ENCODE measurements at places on chromosomes 5 and 9.

- no peak for DNase-seq
Measured at GRCh38 chr5:13957032-13957645, 12.7 kb upstream of the DNAH5 start.

DNA sequence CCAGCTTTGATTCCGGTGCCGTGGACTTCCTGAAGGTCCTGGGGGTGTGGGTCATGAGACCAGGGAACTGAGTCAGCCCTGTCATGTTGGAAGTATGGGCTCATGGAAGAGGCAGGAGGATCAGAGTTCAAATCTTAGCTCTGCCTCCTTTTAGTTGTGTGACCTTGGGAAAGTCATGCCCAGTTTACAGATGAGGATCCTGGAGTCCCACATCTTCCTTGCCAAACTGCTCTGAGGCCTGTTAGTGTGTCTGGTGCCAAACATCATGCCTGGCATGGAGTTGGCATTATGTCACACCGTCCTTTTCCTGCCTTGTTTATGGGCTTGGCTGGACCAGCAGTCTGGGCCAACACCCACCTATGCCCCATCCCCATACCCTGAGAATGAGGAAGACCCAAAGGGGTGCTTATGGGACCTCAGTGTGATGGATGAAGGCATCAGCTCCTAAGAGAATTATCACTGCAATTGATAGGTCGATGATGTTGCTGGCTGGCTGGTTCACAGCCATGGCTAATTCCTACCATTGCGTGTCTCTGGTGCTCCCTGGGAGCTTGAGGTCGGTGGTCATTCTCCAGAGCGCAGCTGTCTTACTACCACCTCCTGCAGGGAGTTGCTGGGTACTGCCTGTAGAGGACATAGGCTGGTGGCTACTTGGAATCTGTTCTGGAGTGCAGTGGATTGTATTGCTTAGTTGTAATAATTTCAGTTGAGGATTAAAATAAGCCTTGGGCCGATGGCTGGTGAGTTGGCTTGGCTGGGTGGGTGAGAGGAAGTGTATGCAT lies 140.5 kb upstream of the PITX1 start:
- no peak for DNase-seq

GRCh38 chr9:86546712-86547111 lies 192.5 kb upstream of the TUT7 start:
- DNase-seq: no peak

DNA sequence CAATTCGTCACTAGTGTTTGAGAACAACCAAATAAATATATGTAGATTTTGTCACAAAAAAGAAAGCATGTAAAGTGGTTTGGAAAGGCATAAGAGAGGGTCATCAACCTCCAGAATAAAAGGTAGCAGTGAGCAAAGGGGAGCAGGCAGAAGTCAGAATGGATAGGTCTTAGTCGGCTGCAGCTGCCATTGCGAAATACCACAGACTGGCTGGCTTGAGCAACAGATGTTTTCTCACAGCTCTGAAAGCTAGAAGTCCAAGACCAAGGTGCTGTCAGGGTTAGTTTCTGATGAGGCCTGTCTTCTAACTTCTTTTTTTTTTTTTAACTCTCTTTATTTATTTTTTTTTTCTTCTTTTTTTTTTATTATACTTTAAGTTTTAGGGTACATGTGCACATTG lies 208.1 kb upstream of the PIK3R1 start:
- DNase-seq: no peak

DNA sequence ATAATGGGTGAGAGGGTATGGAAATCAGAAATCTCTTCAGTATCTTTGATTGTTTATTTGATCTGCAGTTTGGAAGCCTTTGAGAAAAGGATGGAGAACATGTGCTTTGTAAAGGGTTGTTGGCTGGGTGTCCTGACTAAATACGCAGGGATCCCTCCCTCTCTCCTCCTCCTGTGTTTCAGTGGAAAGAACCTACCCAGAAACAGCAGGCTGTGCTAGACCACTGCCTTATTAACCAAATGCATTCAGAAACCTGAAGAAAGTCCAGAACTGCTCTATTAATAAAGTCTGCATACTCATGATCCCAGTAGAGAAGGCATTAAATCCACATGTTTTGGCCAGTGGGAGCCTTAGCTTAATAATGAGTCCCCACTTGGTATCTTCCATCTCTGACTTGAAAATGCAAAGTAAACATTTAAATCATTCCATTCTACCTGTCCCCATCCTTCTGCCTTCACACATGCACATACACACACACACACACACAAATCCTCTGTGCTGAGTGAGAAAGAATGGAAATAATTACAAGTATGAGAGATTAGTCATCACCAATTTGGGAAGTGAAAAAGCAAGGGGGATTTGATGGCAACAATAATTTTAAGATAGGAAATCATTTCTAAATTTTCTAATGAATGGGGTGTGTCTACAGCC lies 10.0 kb upstream of the LECT2 start:
- no peak for DNase-seq

- DNase-seq: no peak
Measured at GRCh38 chr9:124835026-124835557, 18.2 kb upstream of the WDR38 start.

DNA sequence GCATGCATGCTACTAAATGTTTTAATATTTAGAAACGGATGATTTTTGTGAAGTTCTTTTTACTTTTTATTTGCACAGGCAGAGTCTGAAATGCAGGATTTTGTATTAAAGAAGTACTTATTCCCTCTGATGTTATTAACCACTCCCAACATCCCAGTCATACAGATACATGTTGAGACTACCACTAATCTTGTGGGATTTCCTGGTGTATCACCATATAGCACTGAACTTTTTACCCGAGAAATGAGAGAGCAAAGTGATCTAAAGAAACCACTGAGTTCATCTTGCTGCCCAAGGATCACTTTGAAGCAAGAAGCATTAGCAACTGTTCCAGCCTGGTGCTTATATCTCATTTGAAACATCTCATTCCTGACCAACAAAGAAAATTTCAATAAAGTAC lies 443.8 kb downstream of the BNC2 start:
- no peak for DNase-seq

DNA sequence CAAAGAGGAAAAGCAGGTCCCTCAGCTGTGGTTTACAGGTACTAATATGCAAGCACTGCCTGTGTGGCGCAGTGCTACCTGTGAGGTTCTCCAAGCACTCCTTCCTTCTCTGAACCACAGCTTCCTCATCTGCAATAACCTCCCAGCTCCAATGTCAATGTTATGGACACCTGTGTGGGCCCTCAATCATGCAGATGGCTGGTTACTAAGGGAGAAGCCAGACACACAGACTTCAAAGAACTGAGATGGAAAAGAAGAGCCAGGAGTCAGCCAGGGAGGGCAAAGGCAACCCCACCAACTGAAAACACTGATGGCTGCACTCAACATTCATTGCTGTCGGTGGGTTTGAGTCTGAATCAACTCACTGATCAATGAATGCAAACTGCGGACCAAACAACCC lies 77.7 kb downstream of the NR6A1 start:
- DNase-seq: no peak

DNA sequence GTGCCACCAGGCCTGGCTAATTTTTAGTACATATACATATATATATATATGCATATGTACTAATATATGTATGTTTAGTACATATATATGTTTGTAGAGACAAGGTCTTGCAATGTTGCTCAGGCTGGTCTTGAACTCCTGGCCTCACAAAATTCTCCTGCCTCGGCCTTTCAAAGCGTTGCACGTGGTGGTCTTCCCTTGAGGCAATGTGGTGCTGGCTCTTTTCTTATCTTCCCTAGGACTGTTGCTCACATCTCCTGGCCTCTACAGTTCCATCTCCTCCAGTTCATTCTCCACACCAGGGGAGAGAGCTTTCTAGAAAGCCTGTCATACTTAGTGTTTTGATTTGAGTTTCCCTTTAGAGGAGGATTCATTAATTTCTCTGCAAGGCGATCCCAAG lies 28.9 kb upstream of the TGFBR1 start:
- DNase-seq: no peak

DNA sequence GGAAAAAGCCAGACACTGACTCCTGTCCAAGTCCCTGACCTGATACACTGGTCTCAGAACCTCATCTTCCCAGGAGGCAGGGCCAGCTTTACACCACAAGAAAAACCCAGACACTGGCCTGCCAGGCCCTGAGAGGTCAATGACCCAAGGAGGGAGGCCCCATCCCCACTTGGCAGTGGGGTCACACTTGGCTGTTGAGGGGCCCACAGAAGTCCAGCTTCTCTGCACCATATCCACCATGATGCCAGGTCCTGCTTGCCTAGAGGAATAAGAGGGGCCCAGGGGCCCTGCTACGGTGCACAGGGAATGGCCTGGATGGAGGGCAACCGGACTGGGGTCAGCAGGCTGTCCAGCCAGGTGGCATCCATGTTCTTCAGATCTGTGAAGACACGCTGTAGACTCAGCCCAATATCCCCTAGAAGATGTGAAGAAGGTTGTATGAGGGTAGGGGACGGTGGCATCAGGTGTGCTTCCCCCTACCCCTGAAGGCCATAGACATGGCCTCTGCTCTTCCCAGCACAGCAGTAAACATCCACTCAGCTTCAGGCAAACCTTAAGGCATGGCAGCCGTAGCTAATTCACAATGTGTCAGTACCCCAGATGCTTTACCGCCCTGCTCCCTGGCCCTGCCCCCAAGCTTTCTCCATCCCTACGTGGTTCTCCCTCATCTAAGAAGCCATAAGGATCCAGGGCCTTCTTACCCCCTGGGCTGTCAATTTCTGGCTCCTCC lies 6.7 kb downstream of the IRF1 start:
- DNase-seq: no peak

DNA sequence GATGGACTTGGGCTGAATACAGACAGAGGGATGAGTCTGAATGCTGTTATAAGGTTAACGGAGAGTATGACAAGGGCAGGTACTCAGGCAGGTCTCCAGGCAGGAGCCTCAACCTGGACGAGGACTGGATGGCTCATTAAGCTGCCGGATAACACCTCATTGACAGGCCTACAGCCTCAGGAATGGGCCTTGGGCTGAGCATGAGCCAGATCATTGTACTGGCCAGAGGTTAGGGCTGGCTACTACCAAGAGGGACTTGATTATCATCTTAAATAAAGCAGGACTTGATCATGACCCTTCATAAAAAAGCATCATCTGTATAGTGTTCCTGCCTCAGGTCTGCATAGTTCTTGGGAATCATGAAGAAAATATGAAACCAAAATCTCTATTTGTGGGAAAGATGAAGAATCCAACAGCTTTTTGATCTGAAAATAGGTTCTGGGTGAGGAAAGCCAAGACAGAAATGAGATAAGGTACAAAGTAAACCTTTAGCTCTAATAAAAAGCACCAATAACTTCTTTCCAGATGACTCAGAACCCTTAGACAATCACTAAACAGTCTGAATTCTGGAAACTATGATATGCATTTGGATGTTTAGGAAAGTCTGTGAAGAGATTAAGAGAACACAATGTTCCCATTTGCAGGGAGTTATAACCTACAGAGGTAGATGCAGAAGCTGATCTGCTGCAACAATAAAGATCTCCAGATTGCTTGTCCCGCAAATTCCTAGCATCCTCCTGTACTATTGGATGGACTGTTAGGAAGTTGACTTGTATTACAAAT lies 343.1 kb downstream of the CTNND2 start:
- DNase-seq: no peak

DNA sequence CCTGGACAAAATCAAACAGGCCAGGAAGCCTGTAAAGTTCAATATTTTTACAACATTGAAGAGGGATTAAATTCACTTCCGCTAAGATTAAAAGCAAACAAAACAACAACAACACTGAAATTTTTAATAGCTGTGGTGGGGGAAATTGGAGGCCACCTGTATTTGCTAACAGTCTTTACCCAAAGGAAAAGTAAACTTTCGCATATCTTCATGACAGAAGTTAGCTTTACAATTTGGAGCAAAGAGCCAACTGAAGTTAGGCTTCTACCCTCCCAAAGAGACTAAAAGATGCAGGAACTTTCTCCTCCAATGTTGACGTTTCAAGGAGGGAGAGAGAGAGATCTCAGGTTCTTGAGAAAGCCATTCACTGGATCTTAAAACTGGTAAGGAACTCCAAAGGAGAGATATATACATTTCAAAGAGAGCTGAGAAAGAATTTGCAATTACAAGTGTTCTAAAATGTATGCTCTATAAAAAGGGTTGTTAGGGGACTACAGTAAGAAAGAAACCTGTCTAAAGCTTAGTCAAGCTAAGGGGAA lies 349.2 kb upstream of the CDH9 start:
- no peak for DNase-seq

DNA sequence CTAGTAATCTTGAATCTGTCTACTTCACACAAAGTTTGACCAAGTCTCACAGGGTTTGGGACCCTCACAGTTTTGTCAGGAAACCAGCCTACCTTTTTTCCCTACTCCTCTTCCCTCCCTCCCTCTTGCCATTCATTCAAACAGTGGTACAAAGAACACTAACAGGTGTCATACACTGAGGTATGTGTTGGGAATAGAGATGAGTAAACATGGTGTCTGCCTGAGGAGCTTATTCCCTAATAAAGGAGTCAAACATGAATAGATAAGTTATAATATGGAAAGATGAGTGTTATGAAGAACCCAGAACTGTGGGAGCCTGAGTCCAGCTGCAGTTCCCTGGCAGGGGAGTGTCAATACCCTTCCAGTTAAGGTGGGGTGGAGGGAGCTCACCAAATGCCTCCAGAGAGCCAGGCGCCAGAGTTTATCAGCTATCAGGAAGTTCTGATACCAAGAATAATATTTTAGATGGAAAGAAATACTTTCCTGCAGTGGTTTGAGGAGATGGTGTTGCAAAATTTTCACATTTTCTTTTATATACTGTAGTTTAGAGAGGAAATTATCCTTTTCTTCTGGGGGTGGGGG lies 183.4 kb upstream of the NR3C1 start:
- no peak for DNase-seq

DNA sequence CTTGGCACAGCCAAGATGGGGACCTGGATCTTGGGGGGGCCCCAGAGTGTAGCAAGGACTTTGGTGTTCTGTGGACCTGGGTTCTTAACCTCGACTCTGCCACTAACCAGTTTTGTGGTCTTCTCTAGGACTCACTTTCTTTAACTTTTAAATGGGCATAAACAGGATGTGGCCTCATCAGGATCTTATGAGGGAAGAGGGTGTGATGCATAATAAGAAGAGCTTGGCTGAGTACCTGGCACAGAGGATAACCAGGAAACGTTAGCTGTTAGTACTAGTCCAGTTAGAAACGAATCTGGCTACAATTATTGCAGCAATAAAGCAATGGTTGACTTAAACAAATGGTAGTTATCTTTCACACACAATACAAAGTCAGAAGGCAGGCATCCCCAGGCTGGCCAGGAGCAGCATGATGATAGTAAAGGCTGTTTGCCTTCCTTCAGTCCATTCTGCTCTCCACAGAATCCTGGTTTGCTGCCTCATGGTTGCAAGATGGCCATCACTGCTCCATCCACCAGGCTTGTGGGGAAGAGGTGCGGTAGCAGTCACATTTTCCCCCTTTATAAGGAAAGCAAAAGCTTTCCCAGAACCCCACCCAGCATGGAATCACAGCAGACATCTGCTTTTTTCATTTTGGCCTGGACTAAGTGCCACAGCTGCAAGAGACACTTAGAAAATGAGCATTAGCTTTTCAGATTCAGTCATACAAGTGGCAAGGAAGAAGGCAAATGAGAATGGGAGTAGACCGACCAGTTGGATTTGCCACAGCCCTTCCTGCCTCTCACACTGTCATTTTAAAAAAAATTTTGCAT lies 225.0 kb downstream of the AOPEP start:
- no peak for DNase-seq

- no peak for DNase-seq
Measured at GRCh38 chr5:36570301-36571095, 35.9 kb upstream of the SLC1A3 start.
